ENCODE measurements at places on chromosomes 1 and 21.
A peak's percentile ranks its signal among the peaks of the same experiment; 100 is the strongest.

- DNase-seq, result no peak
Observed at GRCh38 chr1:229365569-229365968, 22.7 kb upstream of the CCSAP start.

GRCh38 chr1:33902486-33903209 is 38.8 kb downstream of the HMGB4 start:
- DNase-seq, result no peak

- no peak for DNase-seq
Observed at GRCh38 chr1:111792249-111792648, 36.5 kb downstream of the DDX20 start.

DNA sequence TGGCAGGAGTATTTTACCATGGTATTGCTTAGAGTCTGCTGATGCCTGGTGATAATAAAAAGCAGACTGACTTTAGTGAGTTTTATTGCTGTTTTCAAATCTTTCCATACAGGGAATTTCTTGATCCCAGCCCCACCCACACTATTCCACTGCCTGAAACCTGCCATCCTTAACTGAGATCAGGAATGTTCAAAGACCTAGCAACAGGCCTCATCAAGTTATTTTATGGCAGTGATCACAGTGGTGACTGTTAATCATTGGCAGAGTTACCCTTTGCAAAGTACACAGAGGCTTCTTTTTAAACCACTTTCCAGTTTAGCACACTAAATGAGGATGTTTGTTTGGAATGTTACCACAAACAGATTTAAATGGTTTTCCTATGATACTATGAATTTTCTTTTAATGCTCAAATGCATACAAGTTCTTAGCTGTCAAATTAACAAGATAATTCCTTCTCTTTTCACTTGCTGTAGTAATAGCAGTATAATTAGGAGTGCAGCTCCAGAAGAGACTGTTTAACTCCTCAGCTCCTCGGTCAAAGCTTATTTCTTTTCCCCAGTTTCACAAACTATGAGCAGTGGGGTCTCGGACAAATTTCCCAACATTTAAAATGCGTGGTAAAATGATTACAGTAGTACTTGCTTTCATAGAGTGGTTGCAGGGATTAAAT is 69.9 kb upstream of the USP25 start:
- DNase-seq, result no peak

- no peak for DNase-seq
Observed at GRCh38 chr1:64936956-64937355, 29.4 kb downstream of the JAK1 start.

DNA sequence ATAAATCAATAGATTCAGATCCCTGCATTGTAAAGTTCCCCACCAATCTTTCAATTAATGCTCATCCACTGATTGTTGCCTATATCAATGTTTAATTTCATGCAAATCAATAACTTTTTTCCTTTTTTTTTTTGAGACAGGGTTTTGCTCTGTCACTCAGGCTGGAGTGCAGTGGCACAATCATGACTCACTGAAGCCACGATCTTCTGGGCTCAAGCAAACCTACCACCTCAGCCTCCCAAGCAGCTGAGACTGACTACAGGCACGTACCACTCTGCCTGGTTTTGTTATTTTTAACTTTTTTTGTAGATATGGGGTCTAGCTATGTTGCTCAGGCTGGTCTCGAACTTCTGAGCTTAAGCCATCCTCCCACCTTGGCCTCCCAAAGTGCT is 25.7 kb downstream of the DIO1 start:
- DNase-seq, result no peak

- DNase-seq, result no peak
Observed at GRCh38 chr1:52574594-52574993, 21.7 kb upstream of the TUT4 start.

- no peak for DNase-seq
Observed at GRCh38 chr1:83917959-83918358, 81.0 kb downstream of the TTLL7 start.

DNA sequence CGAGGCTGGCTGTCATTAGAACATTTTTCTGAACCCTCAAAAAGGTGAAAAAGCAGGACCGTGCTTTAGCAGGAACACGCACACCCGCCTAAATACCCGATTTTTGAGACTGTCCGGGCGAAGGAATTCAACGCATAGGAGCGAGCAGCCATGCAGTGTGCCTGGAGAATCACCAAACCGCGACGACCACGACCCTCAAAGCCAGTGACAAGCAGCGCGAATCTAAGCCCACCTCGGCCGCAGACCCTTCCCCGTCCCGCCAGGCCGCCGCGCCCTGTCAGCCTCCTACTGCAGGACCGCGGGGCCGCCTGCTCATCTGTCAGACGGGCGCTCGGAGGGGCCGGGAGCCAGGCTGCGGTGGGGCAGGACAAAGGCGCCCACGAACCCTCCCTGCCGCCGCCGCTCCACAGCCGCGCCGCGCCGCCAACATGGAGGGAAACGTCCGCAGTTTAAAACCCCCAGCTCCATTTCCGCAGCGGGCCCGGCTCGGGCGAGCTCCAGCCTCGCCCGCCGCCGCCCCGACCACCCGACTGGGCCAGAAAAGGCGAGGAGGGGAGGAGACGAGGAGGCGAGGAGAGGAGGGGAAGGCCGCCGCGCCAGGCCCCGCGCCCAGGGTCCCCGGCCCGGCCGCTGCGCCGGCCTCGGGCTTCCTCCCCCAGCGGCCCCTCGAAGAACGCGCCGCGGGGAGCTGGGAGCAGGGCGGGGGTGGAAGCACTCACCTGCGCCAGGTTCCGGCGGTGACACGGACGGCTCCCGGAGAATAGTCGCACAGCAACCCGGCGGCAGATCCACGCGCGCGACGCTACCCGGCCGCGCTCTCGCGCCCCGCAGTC is at the start of gene LBR:
TSS of gene LBR (minus strand) at position 804 of the 833 bp plus-strand sequence. CDS start 3,963 bp downstream, outside the sequence.
- peak; percentile 68 for DNase-seq

DNA sequence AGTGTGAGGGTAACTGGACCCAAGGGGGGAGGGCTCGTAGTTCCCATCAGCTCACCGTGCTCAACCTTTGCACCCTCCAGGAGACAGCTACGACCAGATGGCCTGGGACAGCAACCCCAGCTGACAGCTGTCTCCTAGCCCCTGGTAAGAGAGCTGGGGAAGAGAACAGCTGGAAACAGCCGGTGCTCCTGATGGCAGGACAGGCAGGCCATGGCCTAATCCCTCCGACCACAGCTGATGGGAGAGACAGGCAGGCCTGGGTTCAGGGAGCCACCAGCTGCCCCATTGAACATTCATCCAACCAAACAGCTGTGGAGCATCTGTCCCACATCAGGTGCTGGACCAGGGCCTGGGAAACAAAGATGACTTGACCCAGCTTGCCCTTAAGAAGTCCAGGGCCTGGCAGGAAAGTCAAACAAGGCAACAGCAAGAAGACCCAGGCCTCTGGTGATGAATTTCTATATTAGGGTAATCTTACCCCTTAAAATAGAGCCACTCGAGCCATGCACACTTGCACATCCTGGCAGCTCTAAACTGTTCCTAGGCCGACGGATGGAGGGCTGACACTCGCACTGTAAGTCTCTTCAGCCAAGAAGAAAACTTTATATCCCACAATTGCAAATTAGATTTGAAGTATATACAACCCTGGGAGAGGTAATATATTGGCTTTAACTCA is 12.2 kb downstream of the OLFML2B start:
- DNase-seq, result no peak

- DNase-seq, result no peak
Observed at GRCh38 chr21:20353351-20353750, 644.9 kb upstream of the NCAM2 start.

- no peak for DNase-seq
Observed at GRCh38 chr21:35868005-35868868, 192.1 kb downstream of the SETD4 start.

GRCh38 chr1:185739967-185740366 is 5.8 kb downstream of the HMCN1 start:
- DNase-seq, result no peak

DNA sequence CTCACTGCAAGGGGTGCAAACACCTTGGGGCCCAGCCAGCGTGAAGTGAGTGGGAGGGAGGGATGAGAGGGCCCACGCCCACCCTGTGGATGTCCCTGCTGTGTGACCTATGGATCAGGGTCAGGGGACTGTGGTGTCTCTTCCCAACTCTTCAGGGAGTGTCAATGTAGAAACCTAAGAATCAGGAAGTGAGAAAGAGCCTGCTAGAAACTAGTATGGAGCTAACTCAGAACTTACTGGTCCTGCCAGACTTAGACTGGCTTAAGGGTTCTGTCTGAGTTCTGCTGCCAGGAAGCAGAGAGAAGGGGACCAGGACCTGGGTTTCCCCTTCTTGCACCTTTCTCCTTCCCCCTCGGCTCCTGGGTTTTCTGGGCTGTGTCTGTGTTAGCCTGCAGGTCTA is 1.8 kb upstream of the IL10 start:
- DNase-seq, result no peak

DNA sequence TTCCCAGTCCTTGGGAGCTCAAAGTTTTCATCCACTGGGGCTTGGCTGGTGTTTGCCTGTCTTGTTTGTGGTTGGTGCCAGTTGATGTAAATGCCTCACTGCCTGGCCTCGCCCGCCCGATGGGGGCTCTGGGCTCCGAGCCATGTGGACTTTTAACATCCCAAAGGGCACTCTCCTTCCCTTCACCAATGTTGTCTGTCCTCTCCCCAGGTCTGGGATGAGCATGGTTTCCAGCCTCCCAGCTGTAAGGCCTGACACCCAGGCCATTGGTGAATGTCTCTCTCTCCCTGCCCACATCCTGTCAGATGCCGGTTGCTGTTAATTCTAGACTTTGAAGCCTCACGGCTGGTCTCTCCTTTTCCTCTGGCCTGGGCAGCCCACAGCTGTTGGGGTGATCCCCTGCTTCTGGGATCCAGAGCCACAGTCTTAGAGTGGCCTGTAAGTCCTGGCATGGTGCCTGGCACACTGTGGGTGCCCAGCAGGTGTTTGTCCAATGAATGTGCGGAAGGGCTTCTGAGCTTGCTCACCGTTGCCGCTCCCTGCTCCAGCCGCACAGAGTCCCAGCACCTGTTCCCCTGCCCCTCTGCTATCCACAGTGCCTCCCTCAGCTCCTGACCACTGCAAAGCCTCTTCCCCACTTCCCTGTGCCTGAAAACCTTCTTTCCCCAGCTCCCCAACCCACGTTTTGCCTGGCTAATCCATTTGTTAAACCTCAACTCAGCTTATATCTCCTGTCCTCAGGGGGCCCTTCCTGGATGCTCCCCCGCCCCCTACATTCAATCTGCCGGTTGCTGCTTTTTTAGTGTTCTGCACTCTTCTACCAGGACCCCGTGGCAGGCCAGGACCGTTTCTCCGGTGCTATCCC is 3.3 kb upstream of the C1orf174 start:
- no peak for DNase-seq

DNA sequence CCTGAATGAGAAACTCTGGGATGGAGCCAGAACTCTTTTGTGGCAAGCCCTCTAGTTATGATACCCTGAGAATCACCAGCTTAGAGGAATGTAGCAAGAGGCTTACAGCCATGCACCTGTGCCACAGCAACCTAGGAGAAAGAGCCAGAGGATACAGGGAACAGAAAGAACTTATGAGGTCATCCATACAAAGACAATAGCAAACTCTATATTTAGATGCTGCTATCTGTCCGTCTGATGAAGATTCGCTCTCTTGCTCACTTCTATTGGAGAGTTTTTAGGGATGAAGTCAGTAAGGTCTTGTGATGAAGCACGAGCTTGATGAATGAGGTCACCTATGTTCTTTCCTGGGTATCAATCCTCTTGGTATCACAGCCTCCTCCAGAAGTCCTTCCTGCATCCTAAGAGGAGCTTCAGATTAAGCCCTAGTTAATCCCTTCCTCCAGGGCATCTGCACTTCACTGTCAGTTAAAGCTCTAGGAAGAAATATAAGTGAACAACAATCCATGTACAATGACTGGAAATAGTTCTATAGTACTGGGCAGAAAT is 185.6 kb downstream of the DAB1 start:
- no peak for DNase-seq

- no peak for DNase-seq
Observed at GRCh38 chr1:65235867-65236805, 73.2 kb upstream of the DNAJC6 start.

DNA sequence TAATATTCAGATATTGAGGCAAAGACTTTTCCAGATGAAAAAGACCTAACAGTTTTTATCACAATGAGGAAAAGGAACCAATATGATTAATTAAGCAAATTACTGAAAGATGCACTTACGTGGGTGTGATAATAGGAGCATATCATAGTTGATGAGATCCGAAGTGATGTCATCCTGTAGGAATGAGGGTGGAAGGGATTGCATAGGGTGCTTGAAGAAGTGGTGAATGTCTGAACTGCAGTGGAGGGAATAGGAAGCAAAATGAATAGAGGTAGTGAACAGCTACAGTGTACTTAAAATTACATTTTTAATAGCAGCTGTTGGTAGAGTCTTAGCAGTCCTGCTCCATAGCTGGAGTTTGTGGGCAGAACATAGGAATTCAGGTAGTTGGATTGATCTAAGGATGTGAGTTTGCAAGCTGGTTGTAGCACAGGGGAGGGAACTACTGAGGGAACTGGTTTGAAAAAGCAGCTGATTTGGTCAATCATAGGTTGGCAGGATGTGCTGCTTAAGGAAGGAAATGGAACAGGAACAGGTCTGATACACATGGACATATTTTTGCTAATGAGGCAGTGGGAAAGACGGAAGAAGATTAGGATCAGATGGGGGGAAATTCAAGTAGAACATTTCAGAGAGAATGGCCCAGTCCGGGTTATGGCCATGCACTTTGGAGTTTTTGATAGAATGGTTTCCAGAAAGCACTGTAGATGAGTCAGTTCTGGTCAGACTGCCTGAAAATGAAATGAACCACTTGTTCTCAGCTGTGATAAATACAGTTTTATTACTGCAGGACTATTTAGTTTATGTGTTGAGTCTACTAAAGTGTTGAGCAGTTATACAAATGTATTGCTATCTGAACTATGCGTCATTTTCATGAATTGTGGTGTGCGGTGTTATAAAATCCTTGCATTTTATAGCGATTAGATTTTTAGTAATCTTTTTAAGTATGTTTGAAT is 155.8 kb downstream of the RYR2 start:
- no peak for DNase-seq

DNA sequence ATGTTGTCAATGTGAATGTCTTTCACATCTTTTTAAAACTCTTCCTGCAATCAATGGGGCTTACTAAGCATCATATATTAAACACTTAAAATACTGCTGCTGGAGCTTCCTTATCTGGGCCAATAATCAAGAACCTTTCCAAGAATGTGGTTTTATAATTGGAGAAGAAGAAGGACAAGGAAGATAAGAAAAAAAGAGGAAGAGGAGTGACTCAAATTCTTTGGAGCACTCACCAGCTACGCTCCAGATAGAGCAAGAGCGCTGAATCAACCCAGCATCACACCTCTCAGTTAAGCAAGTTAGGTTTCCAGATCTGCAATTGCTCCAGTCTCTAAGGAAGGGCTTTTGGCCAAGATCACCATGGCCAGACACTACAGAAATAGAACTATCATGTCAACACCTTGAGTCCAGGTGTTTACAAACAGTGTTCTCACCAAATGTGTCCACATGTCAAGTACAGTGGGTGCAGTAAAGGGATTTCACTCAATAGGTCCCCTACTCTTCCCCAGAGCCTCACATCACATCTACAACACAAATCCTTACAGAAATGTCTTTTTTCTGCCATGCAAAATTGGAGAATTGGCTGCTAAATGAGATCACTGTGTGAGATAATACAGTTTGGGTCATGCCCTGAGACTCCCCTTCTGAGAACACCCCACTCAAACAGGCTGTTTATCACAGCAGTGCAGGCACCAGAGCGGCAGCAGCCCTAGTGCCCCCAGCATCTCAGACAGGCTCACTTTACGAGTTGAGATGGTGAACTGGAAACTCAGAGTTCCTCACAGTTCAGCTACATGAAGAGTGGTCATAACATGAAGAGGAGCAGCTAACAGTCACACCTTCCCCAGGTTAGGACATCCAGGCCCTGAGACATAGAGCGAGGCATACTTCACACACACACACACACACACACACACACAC is 1.7 kb upstream of the SPRR2B start:
- no peak for DNase-seq

GRCh38 chr1:53130598-53130877 is 11.9 kb downstream of the SLC1A7 start:
- no peak for DNase-seq
